Stromal cell of bone marrow (primary cell): ENCODE measurements at places on chromosomes 13 and 19.

DNA sequence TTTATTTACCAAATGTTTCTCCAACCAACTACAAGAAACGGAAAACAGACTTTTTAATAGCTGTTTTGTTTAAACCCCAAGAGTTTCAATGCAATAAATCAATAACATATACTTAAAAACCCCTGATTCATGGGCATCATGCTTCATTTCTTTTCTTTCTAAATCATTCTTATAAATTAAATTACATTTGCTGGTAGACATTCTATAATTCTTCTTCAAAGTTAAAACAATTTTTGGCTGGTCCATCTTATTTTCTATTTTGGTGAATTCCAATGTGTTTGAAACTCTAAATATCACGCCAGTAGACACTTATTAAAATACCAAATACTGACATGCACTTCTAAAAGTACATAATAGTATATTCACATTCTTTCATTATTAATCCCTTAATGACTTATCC, 408.6 kb downstream of the LIG4 start:
- DNase-seq: no peak

GRCh38 chr13:42847891-42848663, 66.7 kb downstream of the FAM216B start:
- DNase-seq: peak; percentile 84

GRCh38 chr19:10419646-10420443, 493 bp upstream of the PDE4A start:
- no peak for DNase-seq

- no peak for DNase-seq
Observed at GRCh38 chr13:102968572-102969228, 97.5 kb downstream of the SLC10A2 start.

DNA sequence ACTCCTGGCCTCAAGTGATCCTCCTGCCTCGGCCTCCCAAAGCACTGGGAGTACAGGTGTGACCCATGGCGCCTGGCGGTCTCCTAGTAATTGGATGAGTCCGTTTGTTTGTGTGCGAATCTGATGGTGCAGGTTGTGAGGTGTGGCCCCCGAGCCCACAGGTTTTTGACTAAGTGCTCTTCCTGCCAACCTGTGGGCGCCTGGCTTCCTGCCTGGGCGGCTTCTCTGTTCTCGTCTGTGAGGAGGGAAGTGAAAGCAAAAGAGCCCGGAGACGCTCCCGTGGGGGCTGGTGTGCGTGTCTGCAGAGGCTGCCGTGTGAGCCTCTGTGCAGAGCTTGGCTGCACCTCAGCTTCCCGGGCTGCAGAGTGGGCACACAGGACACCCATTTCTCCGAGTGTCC, 10.0 kb downstream of the ARHGAP45 start:
- DNase-seq: no peak

GRCh38 chr13:80858131-80858530, 517.2 kb upstream of the SPRY2 start:
- no peak for DNase-seq

GRCh38 chr13:49125964-49126524, 94.1 kb upstream of the MLNR start:
- no peak for DNase-seq

DNA sequence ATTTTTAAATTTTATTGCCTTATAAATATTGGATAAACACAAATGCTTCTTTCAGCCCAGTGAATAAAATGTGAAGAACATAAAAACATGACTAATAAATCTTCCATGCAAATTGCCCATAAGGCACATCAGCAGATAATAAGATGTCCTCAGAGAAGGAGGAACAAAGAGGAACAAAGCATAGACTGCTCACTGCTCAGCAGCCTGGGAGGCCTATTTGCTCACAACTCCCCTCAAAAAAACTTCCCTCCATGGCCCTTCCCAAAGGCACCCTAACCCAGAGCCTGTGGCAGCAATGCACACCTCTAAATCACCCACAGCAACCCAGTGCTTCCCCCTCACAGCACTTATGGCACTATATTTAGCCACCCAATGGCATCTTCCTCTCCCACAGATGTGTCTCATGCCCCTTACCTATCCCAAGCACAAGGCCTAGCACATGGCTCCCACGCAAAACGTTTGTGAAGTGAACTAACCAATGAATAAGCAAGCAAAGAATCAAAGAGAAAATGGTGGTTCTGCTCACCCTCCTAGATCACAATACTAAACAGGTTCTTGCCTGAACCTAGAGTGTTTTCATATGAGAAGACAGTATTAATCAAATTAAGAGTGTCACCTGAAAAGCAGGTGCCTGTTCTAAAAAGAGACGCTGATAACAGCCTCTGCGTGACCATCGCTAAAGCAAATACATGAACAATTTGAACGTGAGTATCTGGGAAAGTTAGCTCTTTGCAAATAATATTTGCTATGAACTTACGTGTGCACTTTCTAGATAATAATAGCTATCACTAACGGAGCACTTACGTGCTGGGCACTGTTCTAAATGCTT, 96.9 kb downstream of the TBC1D4 start:
- DNase-seq: no peak

DNA sequence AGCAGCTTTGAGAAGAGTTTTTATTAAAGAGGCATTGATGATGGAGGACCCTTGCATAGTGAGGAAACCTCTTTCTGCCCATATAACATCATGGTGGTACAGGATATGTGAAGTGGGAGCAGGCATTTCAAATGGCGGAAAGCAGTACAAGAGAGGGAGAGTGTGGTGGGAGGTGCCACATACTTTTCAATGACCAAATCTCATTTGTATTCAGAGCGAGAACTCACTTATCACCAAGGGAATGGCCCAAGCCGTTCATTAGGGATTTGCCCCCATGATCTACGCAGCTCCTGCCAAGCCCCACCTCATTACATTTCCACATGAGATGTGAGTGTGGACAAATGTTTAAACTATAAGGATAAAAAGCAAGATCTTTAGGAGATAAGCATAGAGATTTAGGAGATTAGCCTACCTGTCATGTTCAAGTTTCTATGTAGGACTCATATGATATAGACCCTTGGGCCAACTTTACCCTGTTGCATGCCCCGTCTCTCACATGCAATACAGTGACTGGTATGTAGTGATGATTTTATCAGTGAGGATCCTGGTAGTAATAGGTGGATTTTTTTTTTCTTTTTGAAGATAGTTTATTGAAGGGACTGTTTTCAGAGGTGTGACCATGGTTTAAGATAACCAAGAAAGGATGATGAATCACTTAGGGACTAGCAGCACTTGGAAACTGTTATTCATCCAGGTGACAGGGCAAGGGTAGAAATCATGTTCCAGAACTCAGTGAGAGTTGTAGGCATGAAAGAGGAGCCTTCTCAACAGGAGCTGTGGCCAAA, 38.3 kb downstream of the DNAJC15 start:
- DNase-seq: no peak
